Cerebellum (tissue), 4 donors: ENCODE measurements at places on chromosomes 7 and 10. TPM values are rescaled to one million over a fixed set of nuclear protein-coding genes. Genes with fewer than 3 reads are reported as not detected.
A peak's percentile ranks its signal among the peaks of the same experiment; 100 is the strongest.

IGFBP3 gene
- 19.4 TPM for total RNA-seq

KCNIP2 gene
- 8.3 TPM for total RNA-seq

VWA2 gene
- 1.1 TPM for total RNA-seq

SH2D4B gene
- total RNA-seq = 0.36 TPM

- DNase-seq = no peak
Measured at GRCh38 chr10:5293691-5294550, 70.8 kb upstream of the UCN3 start.

GRCh38 chr10:44294726-44295412 is 90.0 kb downstream of the CXCL12 start:
- no peak for DNase-seq

DNA sequence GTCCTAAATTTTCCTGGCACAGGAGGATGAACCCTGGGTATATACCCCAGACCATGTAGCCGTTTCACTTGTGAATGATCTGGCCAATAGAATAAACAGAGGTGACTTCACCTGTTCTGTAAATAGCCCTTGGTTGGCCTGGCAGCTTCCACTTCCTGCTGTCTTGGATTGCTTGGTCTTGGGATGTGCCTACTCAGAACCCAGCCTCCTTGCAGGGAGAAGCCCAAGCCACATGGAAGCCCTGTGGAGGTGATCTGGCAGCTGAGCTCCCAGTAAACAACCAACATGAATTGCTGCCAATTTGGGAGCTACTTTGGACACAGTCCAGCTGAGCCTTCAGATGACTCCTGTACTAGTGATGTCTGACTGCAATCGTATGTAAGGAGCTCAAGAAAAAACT is 4.8 kb upstream of the RAPGEF5 start:
- peak; percentile 78 for DNase-seq

DNA sequence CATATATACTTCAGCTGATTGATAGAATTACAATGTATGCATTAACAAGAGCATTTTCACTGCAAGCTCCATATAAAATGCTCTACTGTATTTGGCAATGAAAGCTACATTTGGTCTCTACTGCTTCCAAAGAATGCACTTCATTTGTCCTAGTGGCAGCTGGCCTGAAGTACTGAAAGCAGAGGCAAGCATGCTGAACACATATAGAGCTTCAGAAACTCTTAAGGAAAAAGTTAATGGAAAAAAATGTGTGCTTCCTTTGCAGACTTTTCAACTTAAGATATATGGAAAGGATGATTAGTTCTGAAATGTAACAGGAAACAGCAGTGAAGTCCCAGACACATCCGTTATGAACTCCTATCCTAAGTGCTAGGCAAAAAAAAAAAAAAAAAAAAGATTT is 537.1 kb upstream of the POM121L12 start:
- no peak for DNase-seq

DNA sequence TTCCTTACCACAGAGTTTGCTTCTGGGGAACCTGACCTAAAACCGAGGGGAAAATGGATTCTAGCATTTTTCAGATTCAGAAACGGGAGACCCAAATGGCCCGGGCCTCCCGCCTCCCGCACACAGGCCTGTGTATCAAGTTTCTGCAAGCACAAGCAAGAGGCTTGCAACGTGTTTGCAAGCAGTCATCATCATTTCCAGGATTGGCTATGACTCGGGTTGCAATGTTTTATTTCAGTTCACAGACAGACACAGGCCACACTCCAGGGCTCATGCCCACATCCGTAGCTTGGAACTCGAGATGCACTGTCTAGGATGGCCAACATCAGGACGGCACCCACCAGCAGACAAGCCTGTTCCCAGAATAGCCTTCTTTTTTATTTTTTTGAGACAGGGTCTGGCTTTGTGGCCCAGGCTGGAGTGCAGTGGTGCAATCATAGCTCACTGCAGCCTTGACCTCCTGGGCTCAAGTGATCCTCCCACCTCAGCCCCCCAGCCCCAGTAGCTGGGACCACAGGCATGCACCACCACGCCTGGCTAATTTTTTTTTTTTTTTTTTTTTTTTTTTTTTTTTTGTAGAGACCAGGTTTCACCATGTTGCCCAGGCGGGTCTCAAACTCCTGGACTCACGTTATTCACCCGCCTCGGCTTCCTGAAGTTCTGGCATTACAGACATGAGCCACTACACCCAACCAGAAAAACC is 68.1 kb upstream of the FOXK1 start:
- no peak for DNase-seq

- DNase-seq = no peak
Measured at GRCh38 chr10:5142199-5142598, 42.8 kb downstream of the AKR1C8 start.

- DNase-seq = peak; percentile 50
Measured at GRCh38 chr7:4707217-4707741, 25.2 kb downstream of the FOXK1 start.

DNA sequence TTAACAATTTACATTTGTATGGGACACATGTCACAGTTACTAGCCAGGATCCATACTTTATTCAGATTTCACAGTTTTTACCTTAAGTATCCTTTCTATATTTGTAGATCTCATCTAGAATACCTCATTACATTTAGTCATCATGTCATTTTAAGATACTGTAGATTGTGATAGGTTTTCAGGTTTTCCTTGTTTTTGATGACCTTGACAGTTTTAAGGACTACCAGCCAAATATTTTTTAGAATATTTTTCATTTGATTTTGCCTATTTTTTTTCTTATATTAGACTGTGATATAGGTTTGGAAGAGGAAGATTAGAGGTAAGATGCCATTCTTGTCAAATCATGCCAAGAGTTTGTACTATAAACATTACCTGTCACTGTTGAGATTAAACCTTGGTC is 460.3 kb downstream of the ANKRD7 start:
- no peak for DNase-seq

DNA sequence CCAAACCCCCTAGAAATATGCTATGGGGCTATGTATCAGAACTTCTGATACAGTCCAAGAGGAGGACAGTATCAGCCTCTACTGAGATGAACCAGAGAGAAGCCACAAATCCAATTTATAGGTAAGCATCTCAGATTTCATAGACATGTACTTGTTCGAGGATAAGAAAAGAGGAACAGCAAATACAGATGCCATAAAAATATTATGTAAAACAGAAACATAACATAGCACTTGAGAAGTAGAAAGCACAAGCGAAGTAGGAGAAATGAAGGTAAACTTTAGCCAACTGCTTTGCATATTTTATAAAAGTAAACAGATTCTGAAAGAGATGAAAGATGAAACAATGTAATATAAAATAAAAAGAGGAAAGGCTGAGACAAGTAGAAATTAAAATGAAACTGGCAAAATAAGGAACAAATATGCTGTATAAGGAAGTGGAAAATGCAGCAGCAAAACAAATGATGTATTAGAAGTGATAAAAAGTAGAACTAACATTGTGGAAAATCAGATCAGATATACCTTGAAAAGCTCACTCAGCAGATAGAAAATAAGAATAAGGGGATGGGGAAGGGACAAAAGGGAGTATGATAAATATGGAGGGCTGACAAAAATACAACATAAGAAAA is 135.1 kb downstream of the SKAP2 start:
- DNase-seq = no peak
